ENCODE measurements at places on chromosomes 1 and 21.
A peak's percentile ranks its signal among the peaks of the same experiment; 100 is the strongest.

- no peak for ATAC-seq
These were observed 109.0 kb downstream of the TMEM53 start for GRCh38 chr1:44565259-44565750.

DNA sequence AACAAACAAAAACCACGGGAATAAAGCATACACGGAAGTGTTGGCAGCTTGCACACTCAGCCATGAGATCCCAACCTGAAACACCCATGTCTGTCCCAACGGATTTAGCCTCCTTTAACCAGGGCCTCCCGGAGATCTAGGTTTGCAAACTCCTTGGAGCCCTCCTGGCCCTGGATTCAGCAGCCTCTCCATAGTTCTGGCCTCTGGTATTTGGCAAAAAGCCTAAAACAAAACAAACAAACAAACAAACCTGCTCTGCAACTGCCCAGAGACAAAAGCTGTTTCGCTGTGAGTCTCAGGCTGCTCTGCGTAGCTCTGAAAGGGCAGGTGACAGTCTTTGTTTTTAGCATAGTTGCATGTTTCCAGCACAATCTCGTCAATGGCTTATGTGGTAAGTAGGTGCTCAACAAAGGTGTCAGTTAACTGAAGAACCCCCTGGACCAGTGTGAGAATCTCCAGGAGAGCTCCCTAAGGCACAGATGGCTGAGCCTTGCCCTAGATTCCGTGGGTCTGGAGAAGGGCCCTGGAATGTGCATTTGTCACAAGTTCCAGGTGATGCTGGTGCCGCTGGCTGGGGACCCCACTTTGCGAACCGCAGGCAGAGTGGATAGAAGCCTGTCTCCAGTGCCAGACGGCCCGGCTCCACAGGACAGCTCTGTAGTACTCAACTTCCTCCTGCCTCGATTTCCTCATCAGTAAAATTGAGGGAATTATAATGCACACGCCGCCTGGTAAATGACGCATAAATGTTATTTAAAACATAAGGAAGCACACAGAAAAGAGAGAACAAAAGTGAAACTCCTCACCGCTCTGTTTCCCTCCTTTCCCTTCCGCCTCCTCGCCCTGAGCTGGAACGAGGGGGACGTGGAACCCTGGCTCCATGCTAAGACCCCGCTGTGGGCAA is 86.2 kb downstream of the RIPK4 start:
- ATAC-seq: no peak

DNA sequence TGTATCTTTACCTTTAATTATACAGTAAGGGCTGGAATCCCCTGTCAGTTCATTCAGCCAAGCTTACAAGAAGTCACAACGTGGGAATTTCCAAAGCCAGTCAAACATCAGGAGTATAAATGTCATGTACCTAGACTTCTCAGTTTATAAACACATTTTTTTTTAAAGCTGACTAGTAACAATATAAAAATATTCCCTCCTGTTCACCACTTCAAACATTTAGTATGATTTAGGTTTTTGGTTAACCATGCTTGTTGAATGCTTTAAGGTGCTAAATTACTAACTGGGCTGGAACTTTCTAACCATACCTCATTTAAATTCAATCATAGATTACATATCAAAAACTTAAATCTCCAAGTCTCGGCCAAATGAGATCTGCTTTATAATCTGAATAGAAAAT is 44.0 kb downstream of the JAK1 start:
- peak; percentile 36 for ATAC-seq

DNA sequence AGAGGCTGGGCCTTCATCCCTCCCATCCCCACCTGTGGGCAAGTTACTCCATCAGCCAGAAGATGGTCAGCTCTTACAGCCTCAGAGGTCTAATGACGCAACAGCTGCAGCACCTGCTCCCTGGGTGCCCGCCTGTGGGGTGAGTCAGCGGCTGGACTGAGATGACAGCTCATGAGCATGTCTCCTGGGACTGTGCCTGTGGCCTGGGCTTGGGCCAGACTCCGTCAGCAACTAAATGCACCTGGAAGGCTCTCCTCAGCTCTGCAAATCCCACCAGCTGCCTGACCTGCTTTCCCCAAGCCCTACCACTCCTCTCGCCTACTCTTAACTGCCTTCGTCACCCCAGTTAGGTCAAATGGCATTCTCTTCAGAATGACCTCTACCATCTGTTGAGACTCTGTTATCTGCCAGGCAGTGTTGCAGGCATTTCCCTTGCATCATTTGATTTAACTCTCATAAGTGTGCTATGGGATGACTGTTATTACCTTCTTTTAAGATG is 47.7 kb downstream of the ETS2 start:
- peak; percentile 84 for ATAC-seq

DNA sequence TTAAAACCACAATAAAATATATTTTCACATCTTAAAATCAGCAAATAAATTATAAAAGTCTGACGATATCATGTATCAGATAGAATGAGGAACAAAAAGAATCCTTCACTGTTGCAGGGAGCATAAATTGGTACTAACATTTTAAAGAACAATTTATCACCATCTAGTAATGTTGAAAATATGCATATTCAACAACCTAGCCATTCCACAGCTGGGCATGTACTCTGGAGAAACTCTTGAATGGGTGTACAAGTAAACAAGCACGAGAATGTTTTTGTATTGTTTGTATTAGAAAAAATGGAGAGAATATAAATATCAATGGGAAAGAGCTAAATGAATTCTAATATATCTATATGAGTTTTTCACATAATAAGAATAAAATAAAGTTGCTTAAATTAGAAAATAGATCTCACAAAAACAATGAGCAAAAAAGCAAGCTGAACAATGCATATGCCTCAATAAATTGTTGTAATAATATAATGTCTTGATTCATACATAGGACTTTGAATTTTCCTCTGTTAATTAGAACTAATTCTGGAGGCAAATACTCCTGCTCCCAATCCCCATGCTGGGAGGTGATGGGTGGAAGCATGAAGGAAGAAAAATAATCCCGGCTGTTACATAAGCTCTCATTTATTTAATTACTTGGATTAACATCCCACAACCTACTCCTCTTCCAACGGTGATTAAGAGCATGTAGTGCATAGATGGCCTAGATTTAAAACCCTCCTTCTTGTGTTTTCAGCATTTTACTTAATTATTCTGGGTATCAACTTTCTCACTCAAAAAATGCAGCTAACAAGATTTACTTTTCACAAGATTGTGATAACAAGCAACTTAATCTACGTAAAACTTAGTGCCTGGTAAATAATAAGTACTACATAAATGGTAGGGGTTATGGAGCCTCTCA is 5.5 kb upstream of the FMO2 start:
- ATAC-seq: no peak

DNA sequence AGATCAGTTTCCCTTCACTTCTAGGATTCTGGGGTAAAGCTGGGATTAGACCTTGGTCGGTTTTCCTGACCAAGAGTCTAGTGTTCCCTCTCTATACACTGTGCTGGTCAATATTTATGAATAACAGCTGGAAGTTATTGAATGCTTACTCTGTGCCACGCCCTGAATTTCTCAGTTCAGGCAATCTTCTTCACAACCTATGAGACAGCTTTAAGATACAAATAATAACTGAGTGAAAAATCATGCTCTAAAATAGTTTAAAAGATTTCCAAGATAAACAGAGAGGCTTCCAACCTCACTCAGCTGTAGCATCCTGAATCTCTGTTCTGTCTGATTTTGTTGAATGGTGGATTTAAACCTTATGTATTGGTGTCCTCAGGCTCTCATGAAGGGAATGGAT is 72.2 kb downstream of the GNG12 start:
- ATAC-seq: no peak

DNA sequence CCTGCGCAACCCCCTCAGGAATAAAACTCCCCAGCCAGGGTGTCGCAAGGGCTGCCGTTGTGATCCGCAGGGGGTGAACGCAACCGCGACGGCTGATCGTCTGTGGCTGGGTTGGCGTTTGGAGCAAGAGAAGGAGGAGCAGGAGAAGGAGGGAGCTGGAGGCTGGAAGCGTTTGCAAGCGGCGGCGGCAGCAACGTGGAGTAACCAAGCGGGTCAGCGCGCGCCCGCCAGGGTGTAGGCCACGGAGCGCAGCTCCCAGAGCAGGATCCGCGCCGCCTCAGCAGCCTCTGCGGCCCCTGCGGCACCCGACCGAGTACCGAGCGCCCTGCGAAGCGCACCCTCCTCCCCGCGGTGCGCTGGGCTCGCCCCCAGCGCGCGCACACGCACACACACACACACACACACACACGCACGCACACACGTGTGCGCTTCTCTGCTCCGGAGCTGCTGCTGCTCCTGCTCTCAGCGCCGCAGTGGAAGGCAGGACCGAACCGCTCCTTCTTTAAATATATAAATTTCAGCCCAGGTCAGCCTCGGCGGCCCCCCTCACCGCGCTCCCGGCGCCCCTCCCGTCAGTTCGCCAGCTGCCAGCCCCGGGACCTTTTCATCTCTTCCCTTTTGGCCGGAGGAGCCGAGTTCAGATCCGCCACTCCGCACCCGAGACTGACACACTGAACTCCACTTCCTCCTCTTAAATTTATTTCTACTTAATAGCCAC is 696 bp downstream of the TGFB2 start:
- peak; percentile 86 for ATAC-seq

DNA sequence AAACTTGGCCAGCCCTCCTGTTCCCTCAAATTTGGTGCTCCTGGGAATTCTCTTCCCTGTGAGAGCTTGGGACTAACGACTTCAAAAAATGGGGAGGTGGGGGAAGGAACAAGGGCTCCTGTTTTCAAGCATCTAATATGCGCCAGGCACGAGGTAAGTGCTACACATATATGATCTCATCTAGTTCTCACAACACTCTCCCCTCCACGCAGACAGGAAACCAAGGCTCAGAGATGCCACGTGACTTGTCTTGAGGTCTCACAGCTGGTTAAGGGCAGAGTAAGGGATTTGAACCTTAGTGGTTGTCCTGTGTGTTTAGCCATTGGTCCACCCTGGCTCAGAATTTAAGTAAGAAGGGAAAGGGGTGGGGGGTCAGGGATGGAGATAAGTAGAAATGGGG is 125.9 kb downstream of the DMRTB1 start:
- no peak for ATAC-seq

GRCh38 chr1:64850846-64851245 is 106.0 kb downstream of the RAVER2 start:
- no peak for ATAC-seq

- ATAC-seq: no peak
These were observed 32.8 kb downstream of the SLC37A1 start for GRCh38 chr21:42546433-42546832.

- ATAC-seq: no peak
These were observed 17.8 kb upstream of the PTGFR start for GRCh38 chr1:78472851-78473496.

DNA sequence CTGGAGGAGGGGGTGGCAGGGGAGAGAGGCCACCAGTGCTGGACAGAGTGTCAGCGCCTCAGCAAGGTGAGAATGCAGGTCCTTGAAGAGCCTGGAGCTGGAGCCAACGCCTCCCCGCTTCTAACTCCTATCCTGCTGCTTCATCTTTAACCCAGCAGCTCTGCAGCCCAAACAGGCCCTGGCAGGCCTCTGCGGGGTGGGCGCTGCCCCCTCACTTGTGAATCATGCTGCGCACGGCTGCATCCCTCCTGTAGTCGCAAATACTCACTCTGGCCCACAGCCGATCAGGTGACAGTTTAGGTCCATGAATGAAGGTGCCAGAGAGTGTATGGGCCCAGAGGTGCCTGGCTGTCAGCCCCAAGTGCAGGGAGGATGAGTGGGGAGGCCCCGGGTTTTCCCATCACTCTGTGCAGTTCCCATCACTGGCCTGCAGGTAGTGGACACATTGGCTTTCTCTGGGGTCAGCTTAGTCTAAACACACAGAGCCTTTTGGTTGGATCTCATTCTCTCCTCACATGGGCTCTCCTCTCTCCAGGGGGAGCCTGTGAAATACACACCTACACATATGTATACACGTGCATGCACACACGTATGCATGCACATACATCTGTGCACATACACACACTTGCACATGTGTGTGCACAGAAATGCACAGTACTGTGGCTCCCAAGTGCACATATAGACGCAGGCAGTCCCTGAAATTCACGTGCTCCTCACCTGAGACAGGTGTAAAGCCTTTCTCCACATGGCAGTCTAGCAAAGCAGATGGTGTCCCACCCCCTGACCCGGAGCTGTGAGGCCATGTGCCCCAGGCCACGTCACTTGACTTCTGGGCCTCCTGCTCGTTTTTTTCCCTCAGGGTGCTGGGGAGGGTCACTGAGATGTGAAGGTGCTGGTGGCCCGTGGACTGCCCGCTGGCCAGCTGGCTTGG is 52.0 kb downstream of the TRIM11 start:
- no peak for ATAC-seq

DNA sequence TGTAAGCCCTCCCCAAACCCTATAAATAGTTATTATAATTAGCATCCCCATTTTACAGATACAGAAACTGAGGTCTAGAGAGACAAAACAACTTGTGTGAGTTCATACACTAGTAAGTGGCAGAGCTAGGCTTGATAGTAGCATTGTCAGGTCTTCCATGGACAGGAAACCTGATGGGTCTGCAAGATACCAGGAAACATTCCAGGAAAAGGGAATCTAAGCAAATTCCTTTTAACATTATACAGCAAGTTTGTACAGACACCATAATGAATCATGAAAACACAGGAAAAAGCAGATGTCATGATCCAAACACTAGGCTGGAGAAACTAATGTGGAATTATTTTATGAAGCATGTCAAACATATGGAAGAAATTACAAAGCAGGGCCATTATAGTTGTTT is 89.1 kb upstream of the KCNK2 start:
- no peak for ATAC-seq

DNA sequence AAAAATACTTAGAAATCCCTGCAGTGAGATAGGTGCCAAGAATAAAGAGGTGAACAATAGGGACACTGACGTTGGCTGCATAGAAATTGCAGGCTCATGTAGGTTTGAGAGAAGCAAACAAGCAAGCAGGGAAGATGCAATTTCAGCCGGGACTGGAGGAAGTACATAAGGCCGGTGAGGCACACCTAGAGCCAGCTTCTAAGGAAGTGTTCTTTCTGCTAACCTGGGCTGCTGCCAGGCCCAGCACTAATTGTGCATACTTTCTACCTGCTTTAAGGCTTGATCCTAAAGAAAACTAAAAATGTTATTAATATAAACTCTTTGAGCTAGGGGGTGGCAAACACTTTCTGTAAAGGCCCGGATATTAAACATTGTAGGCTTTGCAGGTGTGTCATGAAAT is 71.0 kb downstream of the LMO4 start:
- no peak for ATAC-seq

DNA sequence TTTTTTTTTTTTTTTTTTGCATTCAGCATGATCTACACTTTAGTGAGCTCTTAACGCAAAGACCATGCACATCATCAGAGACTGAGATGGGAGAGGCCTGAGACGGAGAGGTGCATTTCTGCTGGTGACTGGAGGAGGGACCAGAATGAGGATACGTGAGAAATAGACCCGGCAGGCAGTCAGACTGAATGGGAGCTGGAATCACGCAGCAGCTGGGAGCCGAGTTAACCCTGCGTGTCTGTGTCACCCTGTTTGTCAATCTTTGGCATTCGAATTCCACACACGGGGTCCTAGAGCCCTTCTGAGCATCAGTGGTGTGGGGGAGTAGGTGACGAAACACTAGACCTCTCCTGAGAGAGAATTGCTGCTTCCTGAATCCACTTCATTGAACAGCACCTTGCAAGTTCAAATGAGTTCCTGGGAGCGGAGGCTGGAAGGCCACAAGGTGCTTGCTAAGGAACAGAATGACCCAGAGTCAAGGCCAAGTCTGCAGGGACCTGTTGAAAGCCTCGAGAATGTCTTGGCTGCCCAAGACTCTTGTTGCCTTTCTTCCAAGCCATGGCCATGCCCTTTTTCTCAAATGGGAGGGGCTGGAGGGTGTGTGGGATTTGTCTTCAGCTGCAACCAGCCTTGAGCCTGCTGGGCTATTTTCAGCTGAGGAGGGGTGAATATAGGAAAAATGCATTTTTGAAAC is 123.3 kb downstream of the CNIH3 start:
- ATAC-seq: no peak

GRCh38 chr1:108878678-108879077 is 1.9 kb downstream of the GPSM2 start:
- ATAC-seq: no peak

Measured in stimulated activated memory B cell treated with anti-CD40 and anti-IgM and Interleukin-4, amounts not matched to agents 10 μg/mL and 1 μg/mL and 100 μg/mL, for 72 hours (primary cell).